COR-L47 (cell line): ENCODE measurements at places on chromosomes 11 and 22.

- DNase-seq: no peak
Measured at GRCh38 chr11:71214553-71215424, 37.6 kb downstream of the SHANK2 start.

DNA sequence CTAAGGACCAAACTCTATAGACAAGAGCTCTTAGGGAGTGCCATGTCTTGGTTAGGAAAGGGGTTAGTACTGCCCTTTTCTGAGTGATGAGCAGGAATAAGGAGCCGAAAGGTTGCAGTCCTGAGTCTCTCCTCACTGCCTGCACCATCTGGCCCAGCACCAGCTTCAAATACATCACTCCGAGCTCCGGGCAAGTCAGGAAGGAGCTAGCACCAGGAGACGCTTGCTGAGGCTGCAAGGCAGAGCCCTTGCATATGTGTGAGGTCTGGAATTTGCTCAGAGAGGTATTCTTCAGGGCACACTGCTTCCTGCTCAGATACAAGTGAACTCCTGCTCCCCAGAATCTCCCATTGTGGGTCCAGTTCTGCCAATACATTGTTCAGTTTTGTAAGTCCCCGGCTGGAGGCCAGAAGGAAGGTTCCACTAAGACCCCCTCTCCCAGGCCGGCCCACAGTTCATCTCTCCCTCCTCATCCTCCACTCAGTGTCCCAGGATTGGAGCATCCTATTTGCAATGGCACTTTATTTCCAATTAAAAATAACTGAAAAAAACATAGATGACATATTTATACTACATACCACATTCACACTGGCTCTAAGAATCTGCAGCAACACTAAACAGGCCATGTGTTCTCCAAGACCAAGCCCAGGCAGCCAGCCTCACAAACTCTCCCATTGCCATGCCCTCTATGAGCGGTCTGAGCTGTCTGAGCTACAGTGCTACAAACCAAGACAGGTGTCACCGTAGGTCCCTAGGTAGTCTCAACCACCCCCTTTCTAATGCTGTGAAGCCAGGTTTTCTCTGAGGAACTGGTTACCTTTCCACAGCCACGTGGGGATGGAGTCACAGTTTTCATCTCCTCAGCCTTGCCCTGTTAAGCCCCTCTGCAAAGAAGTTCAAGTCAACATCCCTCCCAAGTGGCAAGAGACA is 55.1 kb upstream of the SPATA19 start:
- DNase-seq: no peak

DNA sequence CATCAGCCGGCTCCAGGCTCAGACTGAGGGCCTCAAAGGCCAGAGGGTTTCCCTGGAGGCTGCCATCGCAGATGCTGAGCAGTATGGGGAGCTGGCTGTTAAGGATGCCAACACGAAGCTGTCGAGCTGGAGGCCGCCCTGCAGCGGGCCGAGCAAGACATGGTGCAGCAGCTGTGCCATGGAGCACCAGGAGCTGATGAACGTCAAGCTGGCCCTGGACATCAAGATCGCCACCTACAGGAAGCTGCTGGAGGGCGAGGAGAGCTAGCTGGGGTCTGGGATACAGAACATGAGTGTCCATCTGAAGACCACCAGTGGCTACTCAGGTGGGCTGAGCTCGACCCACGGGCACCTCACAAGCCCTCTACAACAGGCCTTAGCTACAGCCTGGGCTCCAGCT is 4.0 kb upstream of the SCUBE2 start:
- DNase-seq: no peak

DNA sequence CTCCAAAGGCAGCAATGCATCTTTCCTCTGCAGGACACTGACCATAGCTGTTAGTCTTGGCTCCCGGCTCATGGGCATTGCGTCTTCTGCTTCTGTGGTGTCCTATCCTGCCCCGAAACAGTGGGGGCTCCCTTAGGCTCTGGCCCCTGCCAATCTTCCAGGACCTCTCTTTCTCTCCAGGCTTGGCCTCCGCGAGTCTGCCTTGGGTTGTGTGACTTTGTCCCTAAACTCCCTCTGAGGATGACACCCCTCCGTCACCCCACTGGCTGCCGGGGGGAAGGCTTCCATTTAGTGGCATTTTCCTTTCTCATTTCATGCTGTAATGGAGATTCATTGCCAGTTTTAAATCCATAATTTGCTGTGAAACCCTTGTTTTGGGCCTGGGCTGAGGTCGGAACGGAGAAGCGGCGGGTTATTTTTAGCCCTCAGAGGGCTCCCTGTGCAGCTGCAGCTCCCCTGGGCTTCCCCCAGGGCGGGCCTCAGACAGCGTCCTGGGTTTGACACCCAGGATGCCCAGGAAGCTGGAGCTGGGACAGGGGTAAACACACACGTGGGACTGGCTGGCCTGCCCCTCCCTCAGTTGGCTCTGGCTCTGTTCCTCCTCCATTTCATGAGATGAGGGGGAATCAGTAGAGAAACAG is 156.1 kb downstream of the ST3GAL4 start:
- DNase-seq: no peak

DNA sequence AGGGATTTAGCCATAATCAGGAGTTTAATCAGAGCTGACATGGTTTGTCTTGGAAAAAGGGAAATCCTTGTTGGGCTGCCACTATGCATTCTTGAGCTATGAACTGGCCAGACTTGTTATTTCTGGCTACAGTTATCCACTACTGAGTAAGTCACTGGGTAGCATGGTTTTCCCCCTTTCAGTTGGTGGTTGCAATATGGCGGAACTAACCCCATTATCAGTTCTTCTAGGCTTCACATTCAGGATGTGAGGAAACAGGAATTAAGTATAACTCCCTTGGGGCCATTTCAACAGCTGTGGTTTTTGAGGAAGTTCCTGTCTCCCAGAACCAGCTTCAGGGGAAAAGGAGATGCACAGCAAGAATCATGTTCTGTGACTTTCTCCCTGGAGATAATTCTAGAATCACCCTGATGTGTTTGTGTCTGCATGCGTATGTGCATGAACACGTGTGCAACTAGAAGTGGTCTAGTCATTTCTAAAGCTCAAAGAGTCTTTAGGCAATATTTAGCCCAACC is 103.0 kb upstream of the CD44 start:
- DNase-seq: no peak

DNA sequence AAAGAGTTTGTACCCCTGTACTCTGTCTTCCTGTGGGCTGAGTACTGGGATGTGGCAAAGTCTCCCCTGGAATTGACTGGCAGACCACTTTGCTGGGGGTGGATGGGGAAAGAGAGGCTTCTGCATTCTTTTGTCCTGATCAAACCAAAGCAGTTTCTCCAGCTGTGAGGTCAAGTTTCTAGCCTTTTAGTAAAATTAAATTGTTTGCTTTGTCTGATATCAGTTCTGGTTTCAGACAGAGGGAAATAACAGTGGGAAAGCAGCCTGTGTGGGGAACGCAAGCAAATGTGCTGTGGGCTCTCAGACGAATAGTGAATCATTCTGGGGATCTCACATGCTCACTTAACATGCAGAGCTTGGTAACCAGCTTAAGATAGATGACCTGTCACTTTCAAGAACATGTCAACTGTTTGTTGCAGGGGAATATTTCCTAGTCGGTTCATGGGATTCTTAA is 151.6 kb downstream of the FAT3 start:
- no peak for DNase-seq

- no peak for DNase-seq
Measured at GRCh38 chr11:100735949-100736675, 49.0 kb downstream of the ARHGAP42 start.

- no peak for DNase-seq
Measured at GRCh38 chr22:23159291-23159630, 14.0 kb downstream of the RAB36 start.
